Iris pigment epithelial cell (primary cell): ENCODE measurements at places on chromosomes 4 and X.

- DNase-seq: peak; percentile 52
These were observed 2.1 kb downstream of the MTM1 start for GRCh38 chrX:150570512-150570911.

DNA sequence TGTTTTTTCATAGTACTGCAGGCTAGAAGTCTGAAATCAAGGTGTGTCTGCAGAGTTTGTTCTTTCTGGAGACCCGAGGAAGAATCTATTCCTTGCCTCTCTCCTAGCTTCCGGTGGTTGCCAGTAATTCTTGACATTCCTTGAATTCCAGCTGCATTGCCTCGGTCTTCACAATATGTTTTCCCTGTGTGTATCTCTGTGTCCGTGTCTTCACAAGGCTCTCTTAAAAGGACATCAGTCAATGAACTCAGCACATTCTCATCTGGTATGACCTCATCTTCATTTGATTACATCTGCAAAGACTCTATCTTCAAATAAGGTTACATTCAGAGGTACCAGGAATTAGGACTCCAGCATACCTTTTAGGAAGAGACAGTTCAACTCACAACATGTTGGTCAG is 163.4 kb downstream of the BANK1 start:
- DNase-seq: peak; percentile 67

GRCh38 chr4:22721204-22721603 is 28.5 kb downstream of the GBA3 start:
- no peak for DNase-seq

- DNase-seq: no peak
These were observed 34.0 kb upstream of the TBC1D9 start for GRCh38 chr4:140790171-140790570.

- no peak for DNase-seq
These were observed 487.9 kb downstream of the C4orf33 start for GRCh38 chr4:129583868-129584267.

- no peak for DNase-seq
These were observed 274.6 kb downstream of the NAF1 start for GRCh38 chr4:162891788-162892707.

DNA sequence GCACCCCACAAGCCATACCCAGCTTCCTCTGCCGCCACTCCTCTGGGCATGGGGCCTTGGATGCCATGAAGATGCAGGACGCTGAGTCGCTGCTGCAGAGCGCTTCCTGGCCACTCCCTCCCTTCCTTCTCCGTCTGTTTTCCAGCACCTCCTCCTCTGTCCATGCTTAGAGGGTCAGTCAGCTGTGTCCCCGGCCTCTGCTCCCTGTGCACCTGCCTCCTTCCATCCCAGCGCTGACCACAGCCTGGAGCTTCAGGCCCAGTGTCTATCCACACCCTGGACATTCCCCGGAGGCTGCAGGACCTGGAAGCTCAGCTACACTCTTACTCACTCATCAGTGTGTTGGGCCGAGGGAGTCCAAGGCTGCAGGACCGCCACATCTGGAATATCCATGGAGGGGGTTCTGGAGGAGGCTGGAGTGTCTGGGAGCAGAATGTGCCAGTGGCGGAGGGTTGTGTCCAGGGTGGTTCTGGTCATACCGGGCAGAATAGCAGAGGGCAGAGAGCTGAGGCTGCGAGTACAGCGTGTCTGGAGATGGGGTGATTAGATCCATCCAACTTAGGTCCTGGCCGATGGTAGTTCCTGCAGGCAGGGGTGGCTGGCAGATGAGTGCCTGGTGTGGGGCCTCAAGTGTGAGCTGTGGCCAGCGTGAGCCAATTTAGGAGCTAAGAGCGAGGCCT is 58.6 kb upstream of the ADRA2C start:
- DNase-seq: no peak

- DNase-seq: peak; percentile 65
These were observed 824.0 kb downstream of the STIM2 start for GRCh38 chr4:27684610-27685011.

- no peak for DNase-seq
These were observed 13.9 kb downstream of the MAMLD1 start for GRCh38 chrX:150377005-150377404.
